Lung microvascular endothelial cell (primary cell): ENCODE measurements at places on chromosomes 3 and 15.

DNA sequence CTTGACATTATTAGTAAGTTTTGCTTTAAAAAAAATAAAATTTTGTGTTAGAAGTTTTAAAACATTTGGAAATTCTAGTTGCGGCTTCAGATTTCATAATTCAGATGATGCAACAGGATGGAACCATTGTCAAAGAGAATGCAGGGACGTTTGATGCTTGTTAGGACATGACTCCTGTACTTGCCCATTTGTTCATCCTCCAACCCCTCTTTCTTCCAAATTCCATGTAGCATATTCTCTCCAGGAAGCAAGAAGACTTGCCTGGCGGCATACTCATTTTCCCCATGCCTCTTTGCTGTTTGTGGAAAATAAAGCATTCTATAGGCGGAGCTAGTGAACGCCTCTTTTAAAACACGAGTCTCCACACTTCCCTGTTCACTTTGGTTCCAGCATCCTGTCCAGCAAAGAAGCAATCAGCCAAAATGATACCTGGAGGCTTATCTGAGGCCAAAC lies at the start of gene CSTA:
TSS of gene CSTA (plus strand) at position 378 of the 453 bp plus-strand sequence. CDS start at position 423, 45 bp downstream.
- DNase-seq, result no peak

GRCh38 chr3:18070944-18071343 lies 328.5 kb upstream of the TBC1D5 start:
- DNase-seq, result no peak

- no peak for DNase-seq
Observed at GRCh38 chr3:99250272-99250671, 348.8 kb upstream of the DCBLD2 start.

- peak; percentile 81 for DNase-seq
Observed at GRCh38 chr15:70892912-70893560, 410 bp downstream of the LRRC49 start.

- no peak for DNase-seq
Observed at GRCh38 chr3:147937341-147937740, 528.2 kb downstream of the ZIC1 start.

DNA sequence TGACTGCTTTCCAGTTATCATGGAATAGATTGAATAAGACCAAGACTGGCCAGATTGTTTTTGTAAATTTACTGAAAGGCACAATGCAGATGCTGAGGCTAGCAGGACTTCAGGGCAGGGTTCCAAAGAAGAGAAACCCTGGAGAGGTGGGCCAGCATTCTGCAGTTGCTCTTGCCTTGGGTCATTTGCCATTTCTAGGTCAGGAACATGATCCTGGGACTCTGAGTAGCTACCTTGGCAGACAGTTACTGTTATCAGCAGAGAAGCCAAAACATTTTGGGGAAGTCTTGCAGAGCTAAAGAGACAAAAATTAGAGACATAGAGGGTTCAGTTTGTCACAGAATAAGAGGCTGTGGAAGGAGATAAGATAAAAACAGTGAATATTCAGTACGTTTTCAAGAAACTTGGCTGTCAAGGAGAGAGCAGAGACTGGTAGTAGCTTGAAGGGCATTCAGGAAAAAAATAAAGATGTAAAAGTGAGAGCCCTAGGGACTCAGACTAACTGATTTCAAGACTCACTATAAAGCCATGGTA lies 46.8 kb upstream of the MYRIP start:
- DNase-seq, result no peak

GRCh38 chr3:42935472-42935871 lies 29.5 kb downstream of the ZNF662 start:
- no peak for DNase-seq
